ENCODE measurements at places on chromosomes 5 and 9.

- no peak for DNase-seq
Observed at GRCh38 chr5:127960270-127960691, 123.3 kb upstream of the SLC12A2 start.

- DNase-seq = no peak
Observed at GRCh38 chr5:55471468-55471867, 63.3 kb downstream of the PLPP1 start.

GRCh38 chr5:151497391-151498002 lies 50.1 kb downstream of the SLC36A1 start:
- no peak for DNase-seq

DNA sequence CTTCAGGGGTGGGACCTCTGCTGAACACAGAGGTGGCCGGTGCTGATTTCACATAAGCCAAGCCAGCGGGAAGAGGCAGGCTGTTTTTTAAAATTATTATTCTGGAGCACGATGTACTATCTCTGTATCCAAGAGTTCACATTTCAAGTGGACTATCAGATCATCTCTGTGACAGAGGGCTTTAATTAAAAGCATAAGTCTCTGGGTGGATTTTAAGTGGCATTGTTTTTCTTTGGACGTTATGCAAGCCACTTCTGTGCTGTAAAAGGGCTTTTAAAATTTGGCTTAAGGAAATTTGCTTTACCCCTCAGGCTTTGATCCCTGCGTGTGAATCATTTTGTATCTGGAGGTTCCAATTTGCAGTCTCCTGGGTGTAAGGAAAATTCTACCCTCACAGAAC lies 124.7 kb downstream of the PALM2AKAP2 start:
- no peak for DNase-seq

GRCh38 chr5:78360674-78360923 lies 182 bp downstream of the SCAMP1 start:
- DNase-seq = no peak

Measured in D341Med (cell line).